ENCODE measurements at places on chromosomes 2 and 18.

GRCh38 chr18:54263904-54264336, 5.4 kb upstream of the POLI start:
- DNase-seq = peak; percentile 91

- DNase-seq = no peak
These were observed 199.7 kb downstream of the SMAD2 start for GRCh38 chr18:47730795-47731194.

DNA sequence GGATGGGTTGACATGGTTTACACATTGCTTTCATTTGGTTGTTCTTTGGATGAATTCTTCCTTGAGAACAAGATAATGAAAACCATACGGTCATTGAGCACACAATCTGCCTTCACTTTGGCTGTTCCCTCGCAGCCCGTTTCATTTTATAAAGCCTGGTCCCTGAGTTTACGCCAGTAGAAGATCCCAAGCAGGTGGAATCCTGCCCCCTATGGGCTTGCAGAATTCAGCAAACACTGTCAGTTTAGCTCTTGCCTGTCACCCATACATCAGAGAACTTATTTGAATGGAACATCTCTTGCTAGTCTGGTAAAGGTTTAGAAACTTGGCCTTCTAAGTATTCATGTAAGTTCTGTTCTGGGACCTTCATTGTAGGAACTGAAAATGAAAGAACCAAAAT, 666.4 kb upstream of the ZEB2 start:
- peak; percentile 6 for DNase-seq

- no peak for DNase-seq
These were observed 449.5 kb upstream of the PKDCC start for GRCh38 chr2:41598161-41598894.

DNA sequence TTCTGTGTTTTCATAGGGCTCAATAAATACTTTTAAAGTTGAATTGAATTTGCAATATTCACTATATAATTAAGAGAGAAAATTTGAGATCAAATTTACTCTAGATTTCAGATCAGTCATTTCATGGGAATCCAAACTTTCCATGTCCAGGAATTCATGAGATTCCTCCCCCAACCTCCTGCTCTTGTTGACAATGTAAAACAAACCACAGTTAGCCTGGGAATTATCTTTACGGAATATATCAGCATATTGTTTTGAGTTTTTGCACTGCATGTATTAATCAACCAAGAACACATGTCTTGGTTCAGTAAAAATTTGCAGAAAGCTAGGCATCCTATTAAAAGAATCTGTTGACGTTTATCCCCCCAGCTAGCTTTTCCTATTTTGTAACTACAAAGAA, 42.3 kb downstream of the CYP1B1 start:
- no peak for DNase-seq

DNA sequence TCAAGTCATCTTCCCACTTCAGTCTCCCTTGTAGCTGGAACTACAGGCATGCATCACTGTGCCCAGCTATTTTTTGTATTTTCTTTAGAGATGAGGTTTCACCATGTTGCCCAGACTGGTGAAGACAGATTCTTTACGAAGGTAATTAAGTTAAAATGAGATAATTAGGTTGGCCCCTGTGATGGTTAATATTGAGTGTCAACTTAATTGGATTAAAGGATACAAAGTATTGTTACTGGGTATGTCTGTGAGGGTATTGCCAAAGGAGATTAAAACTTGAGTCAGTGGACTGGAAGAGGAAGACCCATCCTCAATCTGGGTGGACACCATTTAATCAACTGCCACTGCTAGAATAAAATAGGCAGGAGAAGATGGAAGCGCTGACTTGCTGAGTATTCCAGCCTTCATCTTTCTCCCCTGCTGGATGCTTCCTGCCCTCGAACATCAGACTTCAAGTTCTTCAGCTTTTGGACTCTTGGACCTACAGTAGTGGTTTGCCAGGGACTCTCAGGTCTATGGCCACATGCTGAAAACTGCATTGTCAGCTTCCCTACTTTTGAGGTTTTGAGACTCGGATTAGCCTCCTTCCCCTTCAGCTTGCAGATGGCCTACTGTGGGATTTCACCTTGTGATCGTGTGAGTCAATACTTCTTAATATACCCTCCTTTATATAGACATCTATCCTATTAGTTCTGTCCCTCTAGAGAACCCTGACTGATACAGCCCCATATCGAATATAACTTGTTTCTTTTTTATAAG, 269.1 kb downstream of the TMX3 start:
- DNase-seq = no peak

DNA sequence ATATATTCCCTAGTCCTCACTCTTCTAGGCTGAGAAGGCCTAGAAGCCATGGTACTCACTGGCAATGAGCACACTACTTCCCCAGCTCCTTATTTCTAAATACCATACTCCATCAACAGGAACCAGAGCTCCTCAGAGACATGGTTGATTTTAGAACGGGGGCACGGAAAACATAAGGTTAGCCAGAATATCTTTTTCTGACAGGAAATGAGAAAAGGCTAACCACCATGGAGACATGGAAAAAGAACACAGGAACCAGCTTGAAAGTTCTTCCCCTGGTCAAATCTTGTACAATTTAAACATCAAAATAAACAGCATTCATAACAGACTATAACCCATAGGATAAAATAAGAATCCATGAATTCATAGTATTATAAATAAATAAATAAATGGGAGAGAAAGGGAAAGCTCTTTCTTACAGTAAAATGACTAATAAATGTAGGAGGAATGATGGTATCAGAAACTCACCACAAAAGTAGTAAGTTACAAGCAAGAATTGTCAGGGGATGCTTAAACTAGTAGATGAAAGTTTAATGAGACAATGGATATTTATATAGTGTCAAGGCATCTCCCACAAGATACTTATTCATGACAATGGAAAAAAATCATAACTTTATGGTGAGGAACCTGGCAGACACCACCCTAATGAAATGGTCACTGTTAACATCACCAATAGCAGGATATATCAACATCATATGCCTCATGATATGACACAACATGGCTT, 20.6 kb upstream of the GCC2 start:
- DNase-seq = no peak

- no peak for DNase-seq
These were observed 134.5 kb downstream of the ASB1 start for GRCh38 chr2:238561230-238561629.

Measured in GM12865 (cell line).